ENCODE measurements at places on chromosomes 5 and 9. TPM values are rescaled to one million over a fixed set of nuclear protein-coding genes. Genes with fewer than 3 reads are reported as not detected.

The ZCCHC10 gene
- 12.3 TPM for total RNA-seq

The BRINP1 gene
- total RNA-seq: 23.3 TPM

The SPINK4 gene
- total RNA-seq: not detected

The PCDHB10 gene
- 2.2 TPM for total RNA-seq

The NHP2 gene
- total RNA-seq: 66.2 TPM

The CDC20B gene
- not detected for total RNA-seq

The PCA3 gene
- 0.36 TPM for total RNA-seq

Measured in osteoblast (primary cell).